IPS DF 6.9 (cell line): ENCODE measurements at places on chromosomes 5 and 9.

DNA sequence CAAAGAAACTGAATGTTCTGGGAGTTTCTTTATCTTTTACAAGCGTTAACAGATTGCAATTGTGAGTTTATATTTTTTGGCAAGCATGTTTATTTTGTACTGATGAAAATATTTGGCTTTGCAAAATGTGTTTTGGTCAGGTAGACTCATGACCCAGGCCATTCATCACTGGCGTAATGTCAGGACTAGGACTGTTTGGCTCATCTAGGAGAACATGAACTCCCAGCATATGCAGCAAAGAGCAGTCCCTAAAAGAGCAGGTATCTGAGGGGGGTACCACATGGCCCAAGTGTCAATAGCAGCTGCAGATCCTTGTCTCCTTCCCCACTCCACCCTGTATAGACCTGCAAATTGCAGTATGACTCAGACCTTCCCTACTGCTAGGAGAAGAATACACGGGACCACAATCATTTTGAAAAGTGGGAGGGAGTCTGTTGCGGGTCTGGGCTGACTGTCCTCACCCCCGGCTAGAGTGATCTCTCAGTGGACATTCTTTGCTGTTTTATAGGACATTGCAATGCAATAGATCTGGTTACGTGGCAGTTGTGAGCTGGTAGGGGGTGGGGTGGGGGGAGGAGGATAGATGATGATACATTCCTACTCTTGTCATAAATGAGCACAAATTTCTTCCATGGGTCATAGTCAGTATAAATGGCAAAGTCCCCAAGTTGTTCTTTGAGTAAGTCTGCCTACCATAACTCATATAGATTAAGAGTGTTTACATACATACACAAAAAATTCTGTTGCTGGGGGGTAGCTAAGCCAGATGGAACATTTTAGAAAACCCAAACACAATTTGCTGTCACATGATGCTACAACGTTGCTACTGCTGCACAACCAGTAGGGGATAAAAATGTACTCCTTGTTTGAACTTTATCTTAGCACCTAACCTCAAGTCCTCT is 20.8 kb upstream of the SNCAIP start:
- DNase-seq, result no peak

DNA sequence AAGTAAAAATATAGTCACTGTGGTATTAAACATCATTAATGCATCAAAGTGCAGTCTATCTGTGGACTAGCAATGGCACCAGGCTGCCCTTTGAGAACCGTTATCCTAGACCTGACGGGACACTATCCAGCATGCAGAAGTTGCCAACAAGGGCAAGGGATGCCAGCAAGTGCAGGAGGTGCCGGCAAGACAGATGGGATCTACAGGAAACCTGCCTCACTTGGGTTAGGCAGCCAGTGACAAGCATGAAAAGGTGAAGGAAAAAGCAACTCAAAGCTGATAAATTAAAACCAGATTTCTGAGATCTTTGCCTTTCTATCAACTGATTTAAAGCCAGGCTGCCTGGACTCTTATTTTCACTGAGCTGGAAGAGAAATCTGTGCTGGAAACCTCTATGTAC is 315.2 kb upstream of the PDE4D start:
- no peak for DNase-seq

GRCh38 chr5:606061-606460 is 6.1 kb upstream of the CEP72 start:
- no peak for DNase-seq

GRCh38 chr5:116358911-116359418 is 215.7 kb downstream of the SEMA6A start:
- DNase-seq, result no peak
